ENCODE measurements at places on chromosomes 1 and 21. TPM values are rescaled to one million over a fixed set of nuclear protein-coding genes. Genes with fewer than 3 reads are reported as not detected.

The CHI3L2 gene
- total RNA-seq, result 3.8 TPM

The OR6N1 gene
- total RNA-seq, result not detected

The NUF2 gene
- 59.4 TPM for total RNA-seq

The CELA3A gene
- not detected for total RNA-seq

The AADACL3 gene
- not detected for total RNA-seq

The MTARC1 gene
- 0.11 TPM for total RNA-seq

The NBPF3 gene
- 10.8 TPM for total RNA-seq

The HTR1D gene
- total RNA-seq, result not detected

The RNF223 gene
- not detected for total RNA-seq

The HSD3B1 gene
- total RNA-seq, result not detected

The HMGN1 gene
- 254 TPM for total RNA-seq

- ATAC-seq, result no peak
Observed at GRCh38 chr1:107691540-107691939, 273.4 kb downstream of the VAV3 start.

DNA sequence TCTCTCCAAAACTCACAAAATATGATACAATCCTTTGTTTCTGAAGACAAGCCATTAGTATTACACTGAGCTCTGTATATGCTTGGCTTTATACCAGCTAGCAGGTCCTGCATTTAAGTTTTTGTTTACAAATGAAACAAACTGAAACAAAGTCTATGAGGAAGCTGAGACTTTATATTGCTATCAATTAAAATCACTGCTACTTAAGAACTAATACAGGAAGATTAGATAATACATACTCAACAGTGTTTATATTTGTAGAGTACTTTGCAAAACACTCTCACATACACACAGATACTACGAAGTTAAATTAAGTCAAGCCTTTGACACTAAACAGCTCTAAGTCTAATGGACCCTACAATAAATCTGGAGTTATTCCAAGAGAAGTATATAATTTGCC, 247.4 kb downstream of the CRB1 start:
- no peak for ATAC-seq

DNA sequence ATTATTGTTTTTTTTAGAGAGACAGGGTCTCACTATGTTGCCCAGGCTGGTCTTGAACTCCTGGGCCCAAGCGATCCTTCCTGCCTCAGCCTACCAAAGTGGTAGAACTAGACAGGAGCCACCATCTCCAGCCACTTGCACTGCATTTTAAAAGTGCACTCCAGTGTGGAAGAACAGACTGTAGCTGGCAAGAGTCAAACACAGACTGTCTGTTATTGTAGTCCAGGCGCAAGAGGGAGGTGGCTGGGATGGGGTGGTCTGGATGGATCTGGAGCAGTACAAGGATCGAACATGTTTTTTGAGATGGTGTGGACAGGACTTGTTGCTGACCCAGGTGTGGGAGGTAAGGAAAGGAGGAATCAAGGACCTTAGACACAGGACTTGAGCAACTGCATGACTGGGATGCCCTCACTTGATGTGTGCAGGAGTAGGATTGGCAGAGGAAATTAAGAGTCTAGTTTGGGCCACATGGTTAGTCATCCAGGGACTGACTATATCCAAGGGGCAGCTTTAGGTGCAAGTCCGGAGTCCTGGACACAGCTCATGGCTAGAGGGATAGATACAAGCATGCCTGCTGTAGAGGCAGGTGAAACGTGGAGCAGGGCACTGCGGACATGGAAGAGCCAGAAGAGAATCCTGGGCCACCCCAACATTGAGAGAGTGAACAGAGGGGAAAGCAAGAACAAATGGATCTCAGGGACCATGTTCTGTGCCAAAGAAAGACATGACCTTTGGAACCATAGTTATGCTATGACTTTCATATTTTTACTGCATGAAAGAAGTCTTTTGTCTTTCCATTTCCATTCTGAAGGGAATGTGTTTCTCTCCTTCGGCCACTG, 42.0 kb downstream of the ELK4 start:
- ATAC-seq, result no peak

- ATAC-seq, result no peak
Observed at GRCh38 chr1:67743072-67743725, 58.2 kb downstream of the GADD45A start.

DNA sequence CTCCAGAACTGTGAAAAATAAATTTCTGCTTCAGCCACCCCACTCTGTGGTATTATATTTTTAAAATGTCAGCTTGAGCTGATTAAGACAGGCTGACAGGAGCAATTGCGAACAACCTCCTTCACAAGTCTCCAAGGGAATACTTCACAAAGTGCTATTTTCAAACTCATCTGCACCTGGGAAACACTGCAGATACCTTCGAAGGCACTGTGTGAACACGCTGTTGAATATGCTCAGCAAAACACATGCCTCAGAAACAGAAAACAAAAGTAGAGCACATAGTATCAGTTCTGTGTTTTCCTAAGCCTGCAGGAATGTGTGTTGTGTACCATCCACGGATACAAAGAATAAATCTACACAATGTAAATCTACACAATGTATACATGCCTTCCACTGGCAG, 10.6 kb downstream of the TSPAN2 start:
- no peak for ATAC-seq

DNA sequence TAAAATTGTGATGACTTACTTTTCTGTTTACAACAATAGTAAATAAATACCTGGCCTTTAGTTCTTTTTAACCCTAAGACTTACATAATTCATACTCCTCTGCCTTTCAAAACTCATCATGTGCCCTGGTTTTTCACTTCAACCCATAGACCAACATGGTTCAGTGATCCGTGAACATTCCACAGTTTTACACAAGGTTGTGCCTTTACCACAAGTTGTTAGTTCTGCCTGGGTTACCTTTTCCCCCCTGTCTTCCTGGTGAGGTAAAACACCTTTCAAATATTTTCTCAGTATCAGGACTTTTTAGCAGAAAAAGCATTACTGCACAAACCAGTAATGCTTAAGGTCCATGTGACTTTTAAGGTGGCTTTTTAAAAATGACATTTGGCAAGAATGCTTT, 1466.4 kb downstream of the PLA2G4A start:
- no peak for ATAC-seq

GRCh38 chr1:151684128-151684527, 32.5 kb downstream of the CELF3 start:
- no peak for ATAC-seq

DNA sequence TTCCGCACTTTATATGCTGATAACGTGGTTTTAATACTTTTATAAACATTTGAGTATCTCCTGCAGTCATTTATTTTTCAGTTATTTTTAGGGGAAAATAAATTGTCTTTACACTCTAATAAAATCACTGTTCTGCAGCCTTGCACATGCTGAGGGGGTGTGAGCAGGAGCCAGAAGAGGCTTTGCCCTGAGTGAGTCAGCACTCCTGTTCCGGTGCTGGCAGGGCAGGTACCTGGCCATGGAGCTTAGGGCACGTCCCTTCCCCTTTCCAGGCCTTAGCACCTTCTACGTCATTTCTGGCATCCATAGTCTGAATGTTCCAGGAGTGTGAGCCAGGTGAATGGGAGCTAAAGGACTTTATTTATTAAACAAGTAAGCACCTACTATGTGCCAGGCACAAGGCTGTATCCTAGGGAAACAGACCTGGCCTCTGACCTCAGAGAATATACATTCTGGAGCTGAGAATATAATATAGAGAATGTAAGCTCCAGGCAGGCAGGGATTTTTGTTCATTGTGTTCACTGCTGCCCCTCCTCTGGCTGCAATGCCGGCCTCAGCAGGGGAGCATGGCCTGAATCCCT, 402.9 kb downstream of the PTPRU start:
- no peak for ATAC-seq

DNA sequence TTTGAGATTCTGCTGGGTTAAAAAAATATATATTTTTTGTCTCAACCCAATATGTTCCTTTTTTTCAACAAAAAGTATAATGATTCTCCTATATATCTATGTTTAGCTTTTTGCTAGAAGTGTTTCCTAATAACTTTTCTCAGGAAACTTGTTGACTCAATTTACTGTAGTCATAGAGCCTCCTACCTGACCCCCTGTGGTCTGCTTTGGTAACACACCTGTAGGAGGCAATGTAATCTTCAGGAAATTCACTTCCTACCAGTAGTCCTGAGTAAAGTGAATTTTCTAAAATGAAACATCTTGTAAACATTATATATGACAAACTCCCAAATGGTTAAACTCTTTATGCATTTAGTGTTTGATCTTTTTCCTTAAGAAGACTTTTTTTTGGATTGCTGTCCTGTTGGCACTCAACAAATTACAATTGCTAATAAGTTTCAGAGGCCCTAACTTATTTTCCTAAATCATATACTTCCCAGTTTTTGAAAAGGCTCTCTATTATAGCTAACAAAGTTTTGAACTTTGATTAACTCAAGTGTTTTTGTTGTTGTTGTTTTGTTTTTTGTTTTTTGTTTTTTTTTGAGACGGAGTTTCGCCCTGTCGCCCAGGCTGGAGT, 118.3 kb downstream of the OLFML2B start:
- ATAC-seq, result peak; percentile 43

DNA sequence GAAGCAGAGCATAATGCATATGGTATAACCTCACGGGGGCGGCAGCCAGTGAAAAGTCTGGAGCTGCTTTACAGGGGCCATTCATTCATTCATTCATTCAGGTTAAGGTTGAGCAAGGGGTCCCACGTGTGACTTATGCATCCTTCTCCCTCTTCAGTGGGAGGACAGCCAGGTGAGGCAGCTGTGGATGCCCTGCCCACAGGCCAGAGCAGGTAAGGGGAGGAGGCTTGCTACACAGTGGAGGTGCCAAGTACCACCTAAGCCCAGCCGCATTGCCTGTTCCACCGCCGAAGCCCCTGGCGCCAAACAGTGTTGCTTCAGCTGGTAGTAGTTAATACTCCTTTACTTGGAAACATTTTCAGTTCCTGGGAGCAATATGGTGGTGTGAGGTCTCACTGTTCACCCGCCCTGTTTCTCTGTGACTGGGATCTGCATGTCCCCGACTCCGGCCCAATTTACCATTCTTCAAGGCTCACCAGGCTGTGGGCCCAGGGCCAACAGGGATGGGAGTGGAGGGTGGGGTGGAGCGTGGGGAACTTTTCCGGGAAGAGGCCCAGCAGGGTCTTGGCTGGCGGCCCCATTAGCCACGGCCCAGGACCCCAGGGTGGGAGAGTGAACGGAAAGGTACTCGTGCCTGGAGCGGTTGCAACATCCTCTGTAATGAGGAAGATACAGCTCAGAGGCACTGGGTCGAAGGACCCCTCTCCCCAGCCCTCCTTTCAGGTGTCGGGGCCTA, 722 bp upstream of the PODN start:
- ATAC-seq, result no peak

GRCh38 chr1:224894915-224895314, 34.6 kb upstream of the DNAH14 start:
- ATAC-seq, result no peak

GRCh38 chr1:63855942-63856341, 82.1 kb downstream of the ROR1 start:
- ATAC-seq, result no peak

DNA sequence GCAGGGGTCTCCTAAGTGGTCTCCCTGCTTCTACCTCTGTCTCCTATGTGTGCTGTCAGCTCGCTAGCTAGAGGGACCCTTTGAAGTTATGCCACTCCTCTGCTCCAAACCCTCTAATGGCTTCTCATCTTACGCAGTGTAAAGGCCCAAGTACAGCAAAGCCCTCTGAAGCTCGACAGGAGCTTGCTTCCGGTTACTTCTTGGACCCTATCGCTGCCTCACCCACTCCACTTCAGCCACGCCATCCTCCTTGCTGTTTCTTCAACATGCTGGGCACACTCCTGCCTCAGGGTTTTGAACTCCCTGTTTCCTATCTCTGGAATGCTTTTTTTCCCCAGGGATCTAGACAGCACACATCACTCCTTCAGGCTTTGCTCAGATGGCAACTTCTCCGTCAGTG, 102.3 kb upstream of the F3 start:
- ATAC-seq, result no peak

GRCh38 chr1:14842891-14843290, 244.4 kb downstream of the KAZN start:
- ATAC-seq, result no peak

DNA sequence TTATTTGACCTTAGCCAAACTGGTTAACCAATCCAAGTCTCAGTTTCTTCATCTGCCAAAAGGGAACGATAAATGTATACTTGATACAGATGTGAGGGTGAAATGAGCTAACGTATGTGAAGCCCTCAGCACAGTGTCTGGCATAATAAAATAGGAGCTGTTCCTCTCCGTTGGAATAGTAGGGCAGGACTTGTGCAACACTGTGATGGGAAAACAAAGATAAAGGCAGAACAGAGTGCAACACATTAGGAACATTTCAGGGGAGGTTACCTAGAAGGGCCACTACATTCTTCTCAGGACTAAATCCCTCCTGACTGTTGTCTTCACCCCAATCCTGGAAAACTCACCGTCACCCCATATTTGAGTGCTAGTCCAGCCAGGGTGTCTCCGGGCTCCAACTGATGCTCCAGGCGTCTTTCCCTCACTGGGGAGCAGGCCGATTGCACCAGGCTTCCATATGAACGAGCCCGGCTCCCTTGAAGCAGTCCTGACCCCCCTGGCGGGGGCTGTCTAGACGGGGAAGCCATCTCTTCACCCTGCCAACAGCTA, 896 bp downstream of the LYSMD1 start:
- no peak for ATAC-seq

- ATAC-seq, result no peak
Observed at GRCh38 chr1:81437213-81437612, 363.5 kb upstream of the ADGRL2 start.

DNA sequence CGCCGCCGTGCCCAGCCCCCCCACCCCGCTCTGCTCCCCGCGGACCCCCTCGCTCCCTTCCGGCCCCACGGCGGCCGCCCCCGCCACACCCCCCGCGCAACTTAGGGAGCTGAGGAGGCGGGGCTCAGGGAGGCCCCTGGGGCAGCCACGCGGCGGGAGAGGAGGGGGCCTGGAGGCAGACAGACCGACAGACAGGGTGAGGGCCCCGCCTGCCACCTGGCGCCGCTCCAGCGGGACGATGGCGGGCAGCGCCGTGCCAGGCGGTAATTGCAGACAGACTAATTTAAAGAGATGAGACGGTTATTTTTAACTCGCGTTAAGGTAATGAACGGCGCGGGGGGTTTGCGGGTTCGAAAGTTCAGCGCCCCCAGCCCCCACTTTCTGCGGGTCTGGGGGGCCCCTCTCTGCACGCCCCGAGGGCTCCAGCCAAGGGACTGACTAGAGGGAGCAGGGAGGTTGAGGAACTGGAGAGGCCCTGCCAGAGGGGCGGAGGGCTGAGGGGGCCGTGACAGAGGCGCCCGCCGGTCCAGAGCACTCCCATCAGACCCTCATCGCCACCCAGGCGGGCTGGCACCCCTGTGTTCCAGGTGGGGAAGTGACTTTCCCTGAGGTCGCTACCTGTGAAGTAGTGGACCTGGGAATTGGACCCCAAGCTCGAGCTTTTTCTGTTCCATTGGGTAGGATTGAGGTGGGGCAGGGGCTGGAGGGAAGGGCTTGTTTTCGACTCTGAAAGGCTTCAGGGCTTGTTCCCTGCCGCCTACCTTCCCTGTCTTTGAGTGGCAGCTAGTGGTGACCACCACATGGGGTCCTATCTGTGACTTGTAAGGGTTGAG, 5.4 kb downstream of the FOXO6 start:
- ATAC-seq, result no peak

- ATAC-seq, result no peak
Observed at GRCh38 chr1:202016022-202016810, 5.8 kb downstream of the ELF3 start.

GRCh38 chr1:66618390-66618789, 84.4 kb downstream of the SGIP1 start:
- peak; percentile 73 for ATAC-seq

GRCh38 chr1:243507001-243507671, 251.3 kb downstream of the SDCCAG8 start:
- no peak for ATAC-seq

- ATAC-seq, result no peak
Observed at GRCh38 chr1:42888013-42888633, 41.7 kb downstream of the ZNF691 start.
